ENCODE measurements at places on chromosomes 6 and 20.

DNA sequence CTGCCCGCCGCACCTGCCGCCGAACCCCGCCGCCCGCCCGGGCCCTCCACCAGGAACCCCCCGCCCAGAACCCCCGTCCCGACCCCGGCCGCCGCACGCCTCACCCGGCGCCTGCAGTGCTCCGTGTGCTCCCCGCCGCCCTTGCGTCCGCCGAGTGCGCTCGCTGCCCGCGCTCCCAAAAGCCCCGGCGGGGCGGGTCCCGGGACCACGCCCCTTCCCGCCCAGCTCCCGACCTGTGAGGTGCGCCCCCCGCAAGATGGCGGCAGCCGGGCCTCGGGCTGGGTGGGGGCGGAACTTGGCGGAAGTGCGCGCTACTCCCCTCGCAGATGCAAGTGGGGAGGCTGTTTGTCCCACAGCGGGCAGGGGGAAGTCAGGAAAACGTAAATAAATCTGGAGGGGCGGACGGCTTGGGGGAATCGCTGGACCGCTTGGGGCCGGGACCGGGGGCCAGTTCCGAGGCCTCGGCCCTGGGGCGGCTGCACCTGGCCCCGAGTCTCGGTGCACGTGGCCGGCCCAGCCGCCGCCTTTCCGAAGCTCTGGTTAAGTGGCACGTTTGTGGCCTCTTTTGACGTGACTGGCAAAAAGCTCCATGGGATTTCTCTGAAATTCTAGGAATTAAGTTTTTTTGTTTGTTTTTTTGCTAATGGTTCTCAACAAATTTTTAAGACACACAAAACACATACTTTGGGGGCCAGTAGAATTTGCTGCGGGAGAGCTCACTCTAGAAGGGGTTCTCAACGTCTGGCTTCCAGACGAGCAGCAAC lies at the start of gene EZR:
Gene EZR (minus strand): TSS at position 156 of the 764 bp plus-strand sequence. CDS start 1,275 bp downstream, outside the sequence.
- DNase-seq, result no peak

GRCh38 chr20:35891375-35891774 lies 62.9 kb downstream of the SCAND1 start:
- DNase-seq, result no peak

GRCh38 chr6:130482645-130483390 lies 117.0 kb downstream of the TMEM200A start:
- no peak for DNase-seq

GRCh38 chr20:16575390-16576140 lies 2.3 kb upstream of the KIF16B start:
- DNase-seq, result peak; percentile 30

GRCh38 chr20:49631856-49632418 lies 64.0 kb upstream of the PTGIS start:
- no peak for DNase-seq

DNA sequence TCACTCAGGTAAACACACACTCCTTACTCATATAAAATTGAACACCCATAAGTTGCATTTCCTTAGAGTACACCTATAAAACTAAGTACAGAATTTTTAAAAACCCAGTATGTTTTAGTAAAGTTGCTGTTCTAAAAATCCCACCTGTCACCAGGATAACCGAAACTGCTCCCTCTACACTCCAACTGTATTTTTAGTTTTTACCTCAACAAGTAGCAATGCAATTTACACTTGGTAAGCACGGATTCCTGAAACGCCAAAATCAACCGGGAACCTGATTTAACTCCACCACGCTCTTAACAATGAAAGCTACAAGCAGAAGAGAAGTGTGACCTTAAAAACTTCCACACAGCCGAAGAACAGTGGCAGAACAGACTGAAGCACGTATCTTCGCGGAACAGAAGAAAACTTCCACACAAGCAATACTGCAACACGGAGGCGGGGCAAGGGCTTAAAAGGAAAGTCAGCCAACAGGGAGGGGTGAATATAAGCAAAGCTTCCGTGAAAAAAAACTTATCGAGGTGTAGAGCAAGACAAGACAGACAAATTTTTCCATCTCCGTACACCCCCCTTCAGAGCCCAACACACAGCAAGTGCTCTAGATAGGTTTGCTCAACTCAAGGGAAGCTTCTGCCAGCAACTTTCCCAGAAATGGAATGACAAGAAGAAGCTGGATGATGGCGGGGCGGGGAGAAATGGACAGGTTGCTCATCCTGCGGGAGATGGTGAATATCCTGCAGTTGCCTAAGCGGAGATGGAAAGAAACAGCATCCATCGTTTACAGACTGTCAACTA lies 1.4 kb downstream of the STAU1 start:
- DNase-seq, result peak; percentile 21

DNA sequence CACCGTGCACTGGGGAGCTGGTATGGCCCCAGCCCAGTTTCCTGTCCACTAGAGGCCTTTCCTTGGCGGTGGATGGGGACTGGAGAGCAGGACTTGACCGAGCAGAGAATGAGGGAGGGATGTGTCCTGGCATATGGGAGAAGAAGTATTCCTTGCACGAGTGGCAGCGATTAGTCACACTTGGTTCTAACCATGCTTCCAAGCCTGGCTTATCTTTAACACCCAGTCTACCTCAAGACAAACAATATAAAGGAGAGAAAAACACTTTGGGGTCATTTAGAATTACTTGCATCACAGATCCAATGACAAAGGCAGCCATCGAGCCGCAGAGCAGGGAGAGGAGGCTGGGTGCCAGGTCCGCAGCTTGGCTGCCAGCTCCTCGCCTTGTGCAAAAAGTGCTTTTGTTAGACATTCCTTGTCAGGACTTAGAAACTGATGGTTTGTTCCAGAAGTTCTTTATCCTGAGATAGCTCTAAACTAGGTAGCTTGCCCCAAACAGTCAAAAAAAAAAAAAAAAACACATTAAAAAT lies 214.9 kb upstream of the GMDS start:
- no peak for DNase-seq

DNA sequence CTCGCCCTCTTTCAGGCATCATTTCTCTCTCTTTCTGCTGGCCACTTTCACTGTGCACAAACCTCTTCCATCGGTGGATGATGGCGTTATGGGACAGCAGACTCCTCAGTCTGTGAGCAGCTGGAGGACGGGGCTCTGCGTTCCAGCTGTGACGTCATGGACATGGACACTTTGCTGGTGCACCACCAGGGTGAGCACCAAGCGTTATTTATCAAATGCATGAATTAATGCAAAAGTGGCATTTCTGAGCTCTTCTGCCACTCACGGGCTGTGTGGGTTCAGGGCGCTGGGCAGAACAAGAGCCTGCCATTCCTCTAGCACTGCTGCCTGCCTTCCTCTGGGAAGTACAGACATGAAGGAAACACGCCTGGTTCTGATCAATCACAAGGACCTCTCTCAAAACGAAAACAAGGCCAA lies 82.9 kb upstream of the MPC1 start:
- DNase-seq, result no peak

GRCh38 chr6:74657011-74657410 lies 548.8 kb downstream of the COL12A1 start:
- DNase-seq, result no peak

GRCh38 chr6:41427642-41428335 lies 92.4 kb downstream of the NCR2 start:
- DNase-seq, result no peak

DNA sequence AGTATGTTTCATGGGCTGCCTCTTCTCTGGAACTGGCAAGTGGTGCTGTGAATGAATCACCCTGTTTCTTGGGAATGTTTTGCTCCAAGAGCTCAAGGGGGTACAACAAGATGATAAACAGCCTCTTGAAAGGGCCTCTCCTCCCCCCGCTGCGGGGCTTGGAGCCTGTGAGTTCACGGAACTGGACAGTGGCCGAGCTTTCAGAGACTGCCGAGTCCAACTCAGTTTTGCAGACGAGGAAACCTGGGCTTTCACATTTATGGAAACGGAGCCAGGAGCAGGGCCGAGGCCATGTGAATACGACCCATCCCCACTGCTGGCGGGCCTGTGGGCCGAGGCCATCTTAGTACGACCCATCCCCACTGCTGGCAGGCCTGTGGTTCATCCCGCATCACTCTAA lies 18.2 kb upstream of the SRC start:
- no peak for DNase-seq

DNA sequence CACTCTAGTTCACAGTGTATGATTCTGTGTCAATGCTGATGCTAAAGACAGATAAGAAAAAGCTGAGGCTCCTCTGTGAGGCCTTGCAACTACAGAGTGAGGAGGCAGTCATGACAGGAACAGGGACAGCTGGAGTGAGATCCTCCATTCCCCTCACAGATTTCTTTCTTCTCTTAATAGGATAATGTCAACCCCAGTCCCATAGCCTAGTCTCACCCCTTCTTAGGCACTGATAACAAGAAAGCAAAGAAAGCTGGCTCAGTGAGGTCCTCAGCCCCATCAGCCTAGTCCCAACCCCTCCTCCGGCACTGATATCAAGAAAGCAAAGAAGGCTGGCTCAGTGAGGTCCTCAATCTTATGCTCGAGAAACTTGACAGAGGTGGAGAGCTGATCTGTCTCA lies 2.1 kb upstream of the PTCHD4 start:
- no peak for DNase-seq

DNA sequence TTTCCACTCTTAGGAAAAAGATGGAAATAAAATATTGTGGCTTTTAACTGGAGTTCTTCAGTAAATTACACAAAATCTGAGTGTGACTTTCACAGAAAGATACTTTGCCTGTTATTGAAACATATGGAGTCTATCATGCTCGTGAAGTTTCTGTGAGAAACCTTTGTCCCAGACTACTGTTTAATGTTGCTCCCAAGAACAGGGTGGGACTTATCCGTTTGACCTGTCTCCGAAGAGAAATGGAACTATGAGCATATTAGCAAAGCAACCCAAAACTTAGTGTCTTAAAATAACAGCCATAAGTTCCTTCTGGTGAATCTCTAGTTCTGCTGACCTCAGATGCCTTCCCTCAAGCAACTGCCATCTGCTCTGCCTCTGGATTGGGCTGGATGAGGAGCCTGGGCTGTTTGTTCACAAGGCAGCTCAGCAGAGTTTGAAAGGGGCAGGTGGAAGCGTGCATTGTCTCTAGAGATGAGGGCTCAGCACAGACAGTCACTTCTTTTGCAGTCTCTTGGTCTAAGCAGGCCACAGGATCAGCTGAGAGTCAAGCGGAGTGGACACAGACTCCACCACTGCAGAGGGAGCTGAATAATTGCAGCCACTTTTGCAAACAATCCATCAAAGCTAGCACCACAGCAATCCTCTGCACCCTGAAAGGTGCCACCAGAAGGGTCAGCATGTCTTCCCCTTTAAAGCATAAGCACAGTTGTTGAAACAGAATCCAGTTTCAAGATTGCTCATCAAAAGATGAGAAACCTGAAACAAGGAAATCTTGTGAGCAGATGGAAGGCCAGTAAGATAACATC lies 52.8 kb downstream of the MYB start:
- DNase-seq, result no peak

- DNase-seq, result peak; percentile 83
These were observed 85.9 kb downstream of the TRMT6 start for GRCh38 chr20:5864428-5864827.

- no peak for DNase-seq
These were observed 61.6 kb upstream of the TNFRSF21 start for GRCh38 chr6:47371139-47371869.

GRCh38 chr6:165698868-165699267 lies 35.8 kb upstream of the PDE10A start:
- DNase-seq, result no peak

GRCh38 chr6:30171677-30172471 lies 8.5 kb downstream of the TRIM15 start:
- no peak for DNase-seq

DNA sequence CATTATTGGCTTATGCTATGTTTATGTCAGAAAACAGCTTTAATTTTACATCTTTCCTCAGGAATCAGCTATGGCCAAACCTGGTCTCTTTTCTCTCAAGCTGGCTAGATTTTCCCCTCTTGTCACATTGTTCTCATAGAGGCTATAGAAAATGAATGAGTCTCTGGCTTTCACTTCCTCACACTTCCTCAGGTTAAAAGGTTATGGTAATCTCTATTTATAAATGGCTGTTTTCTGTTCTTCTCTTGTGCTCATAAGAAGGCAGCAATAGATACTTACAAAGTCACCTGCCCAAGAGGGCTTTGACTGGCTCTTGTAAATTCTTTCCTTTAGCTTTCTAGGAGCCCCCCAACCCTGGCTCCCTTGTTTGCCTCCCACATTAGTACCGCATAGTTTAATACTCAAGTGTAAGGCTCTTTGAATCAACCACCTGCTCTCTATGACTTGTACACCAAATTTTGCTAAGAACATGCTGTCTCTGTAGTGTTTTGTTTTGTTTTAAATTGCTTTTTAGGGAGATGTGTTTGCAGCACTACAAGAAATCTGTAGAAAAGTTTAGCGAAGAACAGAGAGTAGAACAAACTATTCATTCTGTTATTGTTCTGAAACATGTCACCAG lies 897.4 kb upstream of the CITED2 start:
- no peak for DNase-seq

DNA sequence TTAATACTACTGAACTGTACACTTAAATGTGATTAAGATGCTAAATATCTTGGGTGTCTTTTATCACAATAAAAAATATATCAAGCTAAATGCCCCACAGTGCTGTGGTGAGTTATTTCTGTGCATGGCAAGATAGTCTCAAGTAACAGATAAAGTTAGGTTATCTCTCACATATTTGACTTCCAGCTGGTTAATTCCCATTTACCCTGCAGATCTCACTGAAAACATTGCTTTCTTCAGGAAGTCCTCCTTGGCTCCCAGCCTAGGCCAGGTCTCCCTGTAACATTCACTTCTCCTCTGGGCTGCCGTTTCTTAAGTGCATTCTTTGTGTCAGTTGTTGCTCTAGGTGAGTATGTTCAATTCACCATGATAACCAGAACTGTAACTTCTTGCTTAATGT lies 59.1 kb downstream of the SLC22A1 start:
- DNase-seq, result no peak

GRCh38 chr20:37524859-37525708 lies 2.6 kb downstream of the BLCAP start:
- no peak for DNase-seq

DNA sequence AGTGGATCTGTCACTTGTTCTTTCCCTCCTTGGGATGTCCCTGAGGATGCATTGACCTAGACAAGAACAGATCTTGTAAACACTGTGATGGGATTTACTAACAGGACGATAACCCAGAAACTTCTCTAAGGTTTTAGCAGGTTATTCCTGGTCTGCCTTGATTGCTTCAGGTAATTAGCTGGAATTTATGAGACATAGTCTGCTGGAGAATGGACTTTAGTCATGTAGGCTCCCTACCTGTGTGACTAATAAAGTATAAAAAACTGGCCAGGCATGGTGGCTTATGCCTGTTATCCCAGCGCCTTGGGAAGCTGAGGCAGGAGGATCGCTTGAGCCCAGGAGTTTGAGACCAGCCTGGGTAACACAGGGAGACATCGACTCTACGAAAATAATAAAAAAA lies 96.1 kb downstream of the PAK5 start:
- no peak for DNase-seq

DNA sequence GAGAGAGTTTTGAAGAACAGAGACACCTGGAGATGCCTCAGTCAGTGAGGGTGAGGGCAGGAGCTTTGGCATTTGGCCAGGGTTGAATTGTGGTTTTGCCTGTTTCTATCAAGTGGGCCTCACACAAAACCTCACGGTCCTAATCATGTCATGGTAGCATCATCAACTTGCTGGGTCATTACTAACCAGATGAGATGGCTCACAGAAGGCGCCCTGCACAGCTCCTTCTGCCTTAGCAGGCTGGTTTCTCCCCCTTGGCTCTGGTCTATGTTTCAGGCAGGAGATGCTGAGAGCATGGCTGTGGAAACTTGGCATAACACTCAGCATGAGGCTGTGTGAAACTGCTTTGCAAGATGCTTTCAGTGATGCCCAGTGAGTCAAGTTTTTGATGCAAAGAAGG lies 99.3 kb downstream of the LRRC1 start:
- peak; percentile 37 for DNase-seq

GRCh38 chr20:40766790-40767614 lies 78.0 kb upstream of the MAFB start:
- DNase-seq, result no peak

GRCh38 chr6:107870381-107870780 lies 46.3 kb upstream of the SCML4 start:
- DNase-seq, result no peak

Measured in cerebellum (tissue), 4 donors.